Hepatic stellate cell (primary cell): ENCODE measurements at places on chromosomes 3 and 15.

DNA sequence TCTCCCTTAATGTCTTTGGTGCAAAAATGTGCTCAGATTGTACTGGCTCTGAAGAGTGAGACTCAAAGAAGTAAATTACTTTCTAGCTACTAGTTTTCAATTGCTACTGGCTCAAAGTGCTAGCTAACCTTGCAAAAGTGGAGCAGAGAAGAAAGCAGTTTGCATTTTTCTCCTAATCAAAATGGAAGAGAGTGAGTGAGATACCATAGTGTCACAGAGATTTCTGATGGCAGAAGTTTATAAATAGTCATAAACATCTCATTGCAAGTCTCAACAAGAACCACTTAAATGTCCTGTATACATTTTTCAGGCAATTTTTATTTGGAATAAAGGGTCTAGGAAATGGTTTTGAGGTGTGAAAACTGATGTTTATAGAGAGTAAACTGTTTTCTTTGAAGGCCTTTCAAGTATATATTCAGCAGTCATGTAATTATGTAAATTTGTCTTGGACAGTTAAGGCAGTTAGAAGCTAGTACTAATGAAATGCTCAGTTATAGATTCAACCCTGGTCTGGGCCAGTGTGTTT, 237.7 kb upstream of the GOLIM4 start:
- no peak for DNase-seq

GRCh38 chr3:42819351-42819965, 10.2 kb downstream of the ACKR2 start:
- DNase-seq: no peak

- DNase-seq: peak; percentile 9
These were observed 87.0 kb downstream of the FOXB1 start for GRCh38 chr15:60091157-60091556.

DNA sequence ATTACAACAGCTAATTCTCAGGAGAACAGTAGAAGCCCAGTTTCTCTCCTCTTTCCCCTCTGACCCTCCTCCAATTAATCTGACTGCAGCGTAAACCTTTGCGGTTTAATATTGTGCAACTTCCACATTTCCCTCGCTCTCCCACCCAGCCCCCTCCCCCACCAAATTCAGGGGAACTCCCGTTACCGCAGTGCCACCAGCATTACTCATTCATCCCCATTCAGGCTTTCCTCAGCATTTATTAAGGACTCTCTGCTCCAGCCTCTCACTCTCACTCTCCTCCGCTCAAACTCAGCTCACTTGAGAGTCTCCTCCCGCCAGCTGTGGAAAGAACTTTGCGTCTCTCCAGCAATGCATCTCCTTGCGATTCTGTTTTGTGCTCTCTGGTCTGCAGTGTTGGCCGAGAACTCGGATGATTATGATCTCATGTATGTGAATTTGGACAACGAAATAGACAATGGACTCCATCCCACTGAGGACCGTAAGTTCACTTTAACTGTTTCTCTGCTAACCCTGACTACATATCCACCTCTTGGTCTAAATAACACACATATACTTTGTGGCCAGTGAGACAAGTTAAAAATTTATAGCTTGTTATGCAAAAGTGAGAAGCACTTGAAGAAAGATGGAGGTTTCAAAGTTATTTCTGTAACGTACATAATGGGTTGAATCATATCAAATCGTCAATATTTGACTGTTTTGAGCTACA, at the start of gene PTX3:
TSS of gene PTX3 (plus strand) at position 268 of the 709 bp plus-strand sequence. CDS start at position 352, 84 bp downstream.
- peak; percentile 66 for DNase-seq

DNA sequence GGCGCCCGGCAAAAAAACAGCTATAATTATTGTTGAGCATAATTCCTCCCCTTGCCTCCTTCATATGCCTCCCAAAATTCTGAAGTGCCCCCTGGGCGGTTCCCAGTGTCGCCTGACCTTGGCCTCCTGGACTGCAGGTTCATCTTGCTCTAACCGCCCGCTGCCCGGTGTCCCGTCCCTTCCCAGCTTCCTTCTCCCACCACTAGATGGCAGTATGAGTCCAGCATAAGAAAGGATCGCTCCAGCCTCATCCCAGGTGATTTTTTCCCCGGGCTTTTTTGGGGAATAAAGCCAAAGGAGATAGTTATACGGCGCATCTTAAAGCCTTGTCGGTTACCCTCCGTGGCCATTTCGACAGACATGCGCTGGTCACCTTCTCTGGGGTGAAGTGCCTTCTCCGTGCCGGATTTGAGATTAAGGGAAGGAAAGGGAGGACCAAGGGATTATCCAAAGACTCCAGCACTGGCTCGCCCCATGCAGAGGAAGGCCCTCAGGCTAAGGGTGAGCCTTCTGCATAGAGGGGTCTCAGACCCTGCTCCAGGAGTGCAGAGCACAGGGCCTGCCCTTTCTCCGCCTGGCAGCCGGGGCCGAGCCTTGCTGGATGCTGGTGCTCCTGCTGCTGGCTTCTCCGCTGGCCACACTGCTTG, 45.8 kb upstream of the TRA2B start:
- DNase-seq: peak; percentile 74

DNA sequence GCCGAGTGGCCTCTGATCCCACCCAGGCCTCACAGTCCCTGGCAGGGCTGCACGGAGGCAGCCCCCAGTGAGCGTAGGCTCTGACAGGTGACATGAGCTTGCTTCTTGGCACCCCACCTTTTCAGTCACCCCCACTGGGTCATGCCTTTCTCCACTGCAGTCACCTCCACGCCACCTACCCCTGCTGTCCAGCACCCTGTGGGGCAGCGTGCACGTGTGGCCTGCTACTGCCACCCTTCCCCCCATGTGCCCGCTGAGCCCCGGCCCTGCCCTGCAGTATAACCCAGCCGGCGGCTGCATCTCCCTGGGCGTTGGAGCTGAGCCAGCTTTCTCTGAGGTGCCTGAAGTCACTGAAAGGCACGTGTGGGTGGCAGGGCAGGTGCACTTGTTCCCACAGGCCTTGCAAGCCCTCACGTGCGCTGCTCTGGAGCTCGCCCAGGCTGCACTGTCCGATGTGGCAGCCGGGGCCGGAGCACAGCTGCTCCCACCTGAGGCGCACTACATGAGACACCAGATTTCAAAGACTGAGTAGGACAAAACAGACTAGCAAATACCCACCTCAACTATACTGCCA, 65.6 kb downstream of the NIPA2 start:
- no peak for DNase-seq

GRCh38 chr3:107753494-107753893, 230.7 kb downstream of the BBX start:
- DNase-seq: peak; percentile 3

- no peak for DNase-seq
These were observed 26.3 kb downstream of the ARRDC4 start for GRCh38 chr15:97986781-97987180.
